ENCODE measurements at places on chromosomes 2 and 18.

GRCh38 chr2:20507711-20508110 is 60.8 kb downstream of the RHOB start:
- no peak for DNase-seq

DNA sequence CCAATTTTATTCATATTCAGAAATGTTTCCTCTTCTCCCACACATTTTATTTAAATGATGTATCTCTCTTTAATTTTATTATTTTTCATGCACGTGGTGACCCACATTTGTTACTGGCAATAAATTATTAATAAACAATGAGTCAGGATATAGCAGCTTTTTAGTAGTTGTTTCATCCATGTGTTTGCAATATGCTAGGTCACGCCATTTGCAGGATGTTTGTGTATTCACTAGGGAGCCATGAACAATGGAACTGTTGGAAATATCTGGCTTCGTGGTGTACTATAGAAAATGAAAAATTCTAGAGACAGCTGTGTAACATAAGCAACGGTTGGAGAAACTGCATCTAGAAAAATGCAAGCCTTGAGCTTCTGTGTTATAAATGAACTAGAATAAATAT is 176.0 kb upstream of the COL3A1 start:
- DNase-seq = no peak

- DNase-seq = no peak
Measured at GRCh38 chr2:237754626-237755248, 43.8 kb upstream of the RBM44 start.

- DNase-seq = no peak
Measured at GRCh38 chr2:202842690-202843089, 28.9 kb downstream of the ICA1L start.
